ENCODE measurements at places on chromosomes 12 and 14.
A peak's percentile ranks its signal among the peaks of the same experiment; 100 is the strongest.

- ATAC-seq: no peak
These were observed 10.3 kb downstream of the NAB2 start for GRCh38 chr12:57099047-57099714.

GRCh38 chr14:104817930-104818713, 17.2 kb downstream of the ZBTB42 start:
- no peak for ATAC-seq

- no peak for ATAC-seq
These were observed 133.4 kb upstream of the FGD4 start for GRCh38 chr12:32265951-32266350.

GRCh38 chr14:86038387-86039042, 508.6 kb downstream of the FLRT2 start:
- ATAC-seq: peak; percentile 56

DNA sequence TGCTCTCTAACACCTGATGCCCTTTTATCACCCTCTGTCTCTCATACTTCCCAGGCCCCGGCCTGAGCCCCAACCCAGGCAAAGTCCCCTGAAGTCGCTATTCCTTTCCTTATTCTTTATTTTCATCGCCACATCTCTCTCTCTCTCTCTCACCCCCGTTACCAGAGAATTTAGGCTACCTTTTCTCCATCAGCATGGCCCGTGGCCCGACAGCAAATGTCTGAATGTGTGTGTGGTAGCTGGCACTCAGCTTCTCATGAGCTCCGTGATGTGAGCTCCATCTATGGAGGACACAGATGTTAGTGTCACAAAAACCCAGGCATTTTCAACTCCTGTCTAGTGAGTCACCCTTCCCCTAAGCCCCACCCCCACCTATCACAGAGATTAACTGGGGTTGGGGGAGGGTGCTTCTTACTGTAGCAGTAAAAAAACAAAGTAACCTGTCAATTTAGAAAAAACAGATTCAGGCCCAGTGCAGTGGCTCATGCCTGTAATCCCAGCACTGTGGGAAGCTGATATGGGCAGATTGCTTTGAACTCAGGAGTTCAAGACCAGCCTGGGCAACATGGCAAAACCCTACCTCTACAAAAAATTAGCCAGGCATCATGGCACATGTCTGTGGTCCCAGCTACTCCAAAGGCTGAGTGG, 53.8 kb downstream of the VCPKMT start:
- ATAC-seq: peak; percentile 75

DNA sequence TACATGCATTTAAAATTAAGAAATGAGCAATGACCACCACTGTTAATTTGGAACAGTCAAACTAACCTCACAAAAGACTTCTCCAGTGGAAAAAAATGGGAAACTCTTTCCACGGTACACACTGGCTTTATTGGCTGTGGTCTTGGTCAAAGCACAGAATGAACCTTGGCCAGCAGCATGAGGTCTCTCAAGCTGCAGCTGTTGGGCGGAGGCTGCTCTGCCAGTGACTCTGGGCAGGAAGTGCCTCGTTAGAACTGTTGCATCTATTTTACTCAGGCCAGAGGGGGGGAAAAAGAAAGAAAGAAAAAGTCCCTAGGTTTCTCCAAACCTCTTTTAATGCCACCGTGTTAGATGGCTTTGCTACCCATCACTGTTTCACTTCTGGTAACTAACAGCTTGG, 279.8 kb upstream of the DIO2 start:
- peak; percentile 30 for ATAC-seq

GRCh38 chr12:70443062-70443673, 77.1 kb downstream of the KCNMB4 start:
- no peak for ATAC-seq

- ATAC-seq: peak; percentile 85
These were observed 5.4 kb upstream of the RALGAPA1 start for GRCh38 chr14:35814371-35815005.

DNA sequence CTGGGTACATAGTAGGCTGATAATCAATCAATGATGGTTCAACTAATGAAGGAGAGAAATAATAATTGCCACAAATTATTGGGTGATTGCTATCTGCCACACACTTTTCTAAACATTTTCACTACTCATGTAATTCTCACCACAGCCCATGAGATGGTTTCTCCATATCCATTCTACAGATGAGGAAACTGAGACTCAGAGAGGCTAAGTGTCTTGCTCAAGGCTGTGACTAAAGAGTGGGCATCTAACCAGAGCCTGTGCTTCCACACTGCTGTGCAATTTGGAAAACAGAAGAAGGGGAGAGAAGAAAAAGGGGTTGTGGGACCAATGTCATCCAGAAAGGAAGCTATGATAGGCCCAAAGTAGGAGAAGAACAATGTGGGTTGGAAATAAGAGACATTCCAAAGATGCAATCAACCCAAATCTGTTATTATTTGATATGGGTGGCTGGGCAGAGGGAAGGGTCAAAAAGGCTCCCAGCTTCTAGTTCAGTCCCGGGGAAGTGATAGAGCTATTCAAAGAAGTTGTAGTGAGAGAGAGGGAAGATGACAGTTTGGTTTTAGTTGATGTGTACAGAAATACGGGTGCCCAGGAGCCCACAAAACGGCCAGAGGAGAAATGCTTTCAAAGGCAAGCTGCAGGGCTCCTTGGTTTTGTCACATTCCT, 483 bp upstream of the NR1H4 start:
- ATAC-seq: no peak

GRCh38 chr12:103547929-103548328, 39.1 kb upstream of the STAB2 start:
- ATAC-seq: no peak

DNA sequence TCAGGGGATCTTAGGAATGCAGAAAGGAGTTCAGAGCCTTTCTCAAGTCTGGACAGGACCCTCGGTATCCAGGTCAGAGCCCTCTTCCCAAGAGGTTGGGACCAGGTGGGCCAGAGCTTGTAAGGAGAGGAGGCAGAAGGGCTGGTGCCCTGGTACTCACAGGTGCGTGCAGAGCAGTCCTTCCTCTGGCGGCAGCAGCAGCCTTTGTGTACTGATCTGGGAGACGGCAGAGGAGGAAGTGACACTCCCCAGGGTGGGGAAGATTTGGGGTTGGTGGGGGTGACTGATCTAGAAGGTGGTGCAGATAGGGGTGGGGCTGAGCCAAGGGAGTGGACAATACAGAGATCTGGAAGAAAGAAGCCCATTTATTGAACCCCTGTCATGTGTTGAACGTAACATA, at the start of gene ITGB7:
Gene ITGB7 (minus strand): TSS at position 210 of the 400 bp plus-strand sequence. CDS start 6,808 bp downstream, outside the sequence.
- ATAC-seq: peak; percentile 68

- no peak for ATAC-seq
These were observed 115.4 kb upstream of the OVCH1 start for GRCh38 chr12:29612912-29613311.

GRCh38 chr14:69536971-69537370, 37.7 kb downstream of the CCDC177 start:
- ATAC-seq: no peak

DNA sequence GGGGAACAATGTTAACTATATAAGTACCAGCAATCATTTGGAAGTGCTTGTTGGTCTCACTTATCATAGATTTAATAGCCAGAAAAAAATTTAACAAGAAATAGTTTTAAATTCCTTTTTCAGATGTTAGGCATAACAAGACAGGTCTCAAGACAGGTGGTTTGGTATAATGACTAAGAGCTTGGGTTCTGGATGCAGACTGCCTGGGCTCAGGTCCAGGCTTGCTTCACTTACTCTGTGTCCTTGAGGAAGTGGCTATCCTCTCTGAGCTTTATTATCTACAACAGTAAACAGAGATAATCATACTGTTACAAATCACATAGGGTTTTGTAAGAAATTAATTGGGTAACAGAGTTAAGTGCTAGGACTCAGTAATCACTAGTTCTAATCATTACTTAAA, 338.0 kb upstream of the FLRT2 start:
- no peak for ATAC-seq

- ATAC-seq: no peak
These were observed 40.5 kb downstream of the CD163L1 start for GRCh38 chr12:7403466-7403865.

GRCh38 chr12:85509081-85509856, 229.2 kb downstream of the ALX1 start:
- no peak for ATAC-seq

- ATAC-seq: no peak
These were observed 41.9 kb downstream of the TTC7B start for GRCh38 chr14:90774316-90774715.

DNA sequence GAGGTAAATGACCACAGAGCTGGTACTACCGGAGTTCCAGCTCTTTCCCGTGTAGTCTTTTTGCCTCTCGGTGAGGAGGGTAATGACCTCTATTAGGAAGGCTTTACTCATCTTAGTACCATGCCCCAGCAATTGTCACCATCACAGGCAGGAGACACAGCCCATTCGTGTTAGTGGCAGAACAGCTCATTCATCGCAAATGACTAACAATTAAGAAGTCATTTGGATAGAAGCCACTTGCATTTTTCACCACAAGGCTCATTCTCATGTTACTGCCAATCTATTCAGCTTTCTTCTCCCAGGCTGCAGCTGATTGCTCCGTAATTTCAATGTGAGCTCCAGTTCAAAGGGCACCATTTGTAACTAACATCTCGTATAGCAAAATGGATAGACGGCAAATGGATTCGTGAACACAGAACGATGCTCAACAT, 718.8 kb upstream of the TMEM132C start:
- no peak for ATAC-seq

DNA sequence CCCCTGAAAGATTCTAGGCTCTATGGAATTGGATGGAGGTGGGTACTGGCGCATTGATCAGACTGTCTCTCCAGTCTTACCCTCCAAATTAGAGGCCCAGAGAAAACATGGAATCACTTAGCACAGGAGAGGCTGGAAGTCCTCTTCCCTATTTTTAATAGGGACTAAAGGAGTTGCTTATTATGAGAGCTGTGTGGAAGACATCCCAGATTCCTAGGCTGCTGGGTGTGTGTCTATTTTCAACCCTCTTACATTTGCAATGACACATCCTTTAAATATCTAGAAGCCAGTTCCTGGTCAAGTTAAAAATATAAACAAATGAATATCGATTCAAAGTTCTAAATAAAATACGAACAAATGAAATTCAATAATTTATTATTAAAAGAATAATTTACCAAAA, 58.3 kb upstream of the ARID2 start:
- no peak for ATAC-seq

DNA sequence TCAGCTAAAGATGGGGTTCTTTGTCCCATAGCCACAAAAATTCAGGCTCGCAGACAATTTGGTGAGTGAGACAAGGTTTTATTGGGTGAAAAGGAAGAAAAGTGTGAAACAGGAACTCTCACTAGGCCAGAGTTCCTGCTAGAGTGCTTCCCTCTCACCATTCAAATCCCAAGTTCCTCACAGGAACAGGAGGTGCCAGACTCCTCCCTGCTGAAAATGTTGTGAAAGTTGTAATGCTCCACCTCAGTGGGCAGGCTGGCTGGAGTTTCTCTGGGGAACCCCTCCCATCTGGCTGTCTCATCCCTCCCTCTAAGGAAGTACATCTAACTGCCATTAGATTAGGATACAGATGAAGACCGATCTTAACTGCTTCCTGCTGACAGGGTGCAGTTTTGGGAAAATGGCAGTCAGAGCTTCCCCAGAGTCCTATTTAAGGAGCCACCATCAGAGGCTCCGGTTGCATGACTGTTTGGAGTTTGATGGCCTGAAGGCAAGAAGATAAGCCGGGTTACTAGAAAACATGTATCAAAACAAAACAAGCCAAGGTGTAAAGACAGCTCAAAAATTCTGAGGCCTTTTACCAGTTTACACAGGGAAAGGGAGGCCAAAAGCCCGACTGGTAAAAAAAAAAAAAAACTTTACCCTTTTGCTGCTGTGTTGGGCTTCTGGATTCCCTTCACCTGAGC, 127.6 kb downstream of the FSCB start:
- no peak for ATAC-seq

DNA sequence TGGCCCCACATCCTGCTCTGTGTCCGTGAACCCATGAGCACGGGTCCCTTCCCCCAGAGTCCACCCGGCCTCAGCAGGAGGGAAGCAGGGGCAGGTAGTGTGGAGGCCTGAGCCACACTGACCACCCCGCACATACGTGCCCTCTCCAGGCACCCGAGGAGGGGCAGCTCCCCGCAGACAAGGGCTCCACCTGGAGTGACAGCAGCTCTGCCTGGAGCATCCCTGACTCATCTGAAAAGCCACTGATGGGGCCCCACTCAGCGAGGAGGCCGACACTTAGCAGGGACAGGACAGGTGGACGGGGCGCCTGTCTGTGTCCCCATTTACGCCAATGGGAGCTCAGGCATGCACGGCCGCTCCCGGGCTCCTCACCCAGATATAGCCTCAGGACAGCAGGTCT, 237.6 kb upstream of the SFSWAP start:
- ATAC-seq: no peak

DNA sequence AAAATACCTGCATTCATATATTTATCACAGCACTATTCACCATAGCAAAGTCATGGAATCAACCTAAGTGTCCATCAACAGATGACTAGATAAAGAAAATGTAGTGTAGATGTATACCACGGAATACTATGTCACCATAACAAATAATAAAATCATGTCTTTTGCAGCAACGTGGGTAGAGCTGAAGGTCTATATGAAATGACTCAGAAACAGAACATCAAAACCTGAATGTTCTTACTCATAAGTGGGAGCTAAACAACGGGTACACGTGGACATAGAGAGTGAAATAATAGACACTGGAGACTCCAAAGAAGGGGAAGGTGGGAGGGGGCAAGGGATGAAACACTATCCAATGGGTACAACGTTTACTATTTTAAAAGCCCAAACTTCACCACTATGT, 37.9 kb downstream of the SLC38A1 start:
- peak; percentile 92 for ATAC-seq

GRCh38 chr14:67710209-67710608, 8.5 kb downstream of the RDH12 start:
- ATAC-seq: no peak

DNA sequence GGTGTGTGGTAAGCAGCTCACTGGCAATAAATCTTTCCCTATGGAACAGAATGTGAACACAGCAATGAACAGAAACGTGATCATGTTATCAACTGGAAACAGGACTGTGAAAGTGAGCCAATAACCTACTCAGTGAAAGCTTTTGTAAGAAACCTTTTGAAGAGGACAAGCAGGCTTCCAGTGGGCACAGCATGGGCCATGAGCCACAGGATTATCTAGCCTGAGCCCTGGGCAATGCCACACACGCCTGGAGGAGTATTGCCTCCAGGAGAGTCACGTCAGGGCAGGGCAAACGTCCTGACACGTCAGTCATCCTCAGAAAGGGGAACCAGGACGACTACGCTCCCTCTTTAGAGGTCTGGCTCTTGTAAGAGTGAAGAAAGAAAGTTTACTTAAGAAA, 32.3 kb downstream of the NRDE2 start:
- no peak for ATAC-seq

GRCh38 chr12:2963760-2964292, 4.6 kb downstream of the TEAD4 start:
- no peak for ATAC-seq

- ATAC-seq: no peak
These were observed 19.0 kb downstream of the TWF1 start for GRCh38 chr12:43786899-43787693.

- no peak for ATAC-seq
These were observed 60.4 kb upstream of the FBRSL1 start for GRCh38 chr12:132429602-132429945.

DNA sequence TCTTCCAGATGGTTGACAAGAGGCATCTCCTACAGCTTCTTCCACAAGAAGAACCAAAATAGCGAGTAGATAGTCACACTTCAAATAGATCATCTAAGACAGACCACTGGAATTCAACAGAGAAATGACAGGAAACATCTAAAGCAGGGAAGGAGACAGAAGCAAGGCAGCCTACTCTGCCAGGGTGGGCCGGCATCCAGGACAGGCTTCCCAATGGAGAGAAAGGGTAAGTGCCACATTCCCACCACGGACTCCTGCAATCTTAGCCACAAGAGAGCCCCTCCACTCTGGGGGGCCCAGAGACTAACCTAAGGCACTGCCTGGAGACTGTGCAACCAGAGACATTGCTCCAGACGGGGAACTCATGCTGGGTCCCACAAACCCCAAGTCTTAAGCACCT, 154.5 kb downstream of the NDUFA12 start:
- ATAC-seq: no peak

Data from activated CD4-positive, CD25-positive, alpha-beta regulatory T cell treated with anti-CD3 and anti-CD28 coated beads, Interleukin-2, amount 50 U/mL, for 24 hours (primary cell).